Cardiac septum (tissue), 1 donor: ENCODE measurements at places on chromosomes 12 and 14.

DNA sequence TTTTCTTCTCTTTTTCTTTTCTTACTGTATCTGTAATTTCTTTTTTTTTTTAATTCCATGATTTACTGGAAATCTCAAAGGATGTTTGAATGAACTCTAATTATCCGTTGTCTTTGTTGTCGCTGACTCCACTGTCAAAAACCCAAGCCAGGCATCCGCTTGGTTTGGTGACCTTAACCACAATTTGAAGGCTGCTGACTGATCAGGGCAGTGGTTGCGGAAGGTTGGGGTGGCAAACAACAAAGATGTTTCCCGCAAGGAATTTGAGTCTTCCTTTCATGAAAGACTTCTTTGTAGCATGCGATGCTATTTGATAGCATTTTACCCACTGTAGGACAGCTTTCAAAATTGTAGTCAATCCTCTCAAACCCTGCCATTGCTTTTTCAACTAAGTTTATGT, 1013.8 kb downstream of the DIO2 start:
- no peak for DNase-seq

- DNase-seq, result no peak
Observed at GRCh38 chr12:20798554-20798953, 12.0 kb upstream of the SLCO1B3 start.

GRCh38 chr12:123713823-123714585, 1.9 kb downstream of the ATP6V0A2 start:
- no peak for DNase-seq

GRCh38 chr12:124976999-124977398, 11.9 kb downstream of the DHX37 start:
- DNase-seq, result no peak

- DNase-seq, result no peak
Observed at GRCh38 chr12:58253663-58254062, 312.3 kb downstream of the ATP23 start.

DNA sequence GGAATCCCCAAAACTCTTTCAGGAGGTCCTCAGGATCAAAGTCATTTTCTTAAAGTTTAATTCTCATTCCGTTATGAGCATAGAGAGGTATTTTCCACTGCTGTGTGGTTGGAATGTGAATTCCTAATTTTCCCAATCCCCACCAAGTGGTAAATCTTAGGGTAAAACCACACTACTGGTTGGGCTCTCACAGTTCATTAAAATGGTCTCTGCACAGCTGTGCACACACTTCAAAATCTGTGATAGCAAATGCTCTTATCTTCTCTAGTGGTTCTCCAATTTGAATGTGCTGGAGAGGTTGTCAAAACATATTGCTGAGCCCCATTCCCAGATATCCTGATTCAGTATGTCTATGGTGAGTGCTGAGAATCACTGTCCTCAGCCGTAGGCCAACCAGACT, 189.1 kb downstream of the BMP4 start:
- no peak for DNase-seq

GRCh38 chr14:91368776-91369416, 48.7 kb downstream of the CCDC88C start:
- no peak for DNase-seq

DNA sequence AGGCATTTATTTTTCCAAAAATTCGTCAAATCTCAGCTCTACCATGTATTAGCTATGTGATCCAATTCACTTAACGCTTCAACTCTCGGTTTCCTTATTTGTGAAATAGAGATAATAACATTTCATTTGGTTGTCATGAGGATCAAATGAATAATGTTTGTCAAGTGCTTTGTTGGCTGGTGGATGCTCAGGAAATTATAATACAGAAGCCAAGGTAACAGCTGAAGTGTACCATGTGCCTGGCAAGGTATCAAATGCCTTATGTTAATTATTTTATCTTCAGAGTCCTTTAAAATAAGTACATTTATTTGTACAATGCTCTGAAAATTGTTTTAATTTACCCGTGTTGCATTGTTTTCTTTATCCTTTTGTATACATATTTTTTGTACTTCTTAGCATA, 6.1 kb upstream of the PRKCH start:
- DNase-seq, result no peak

GRCh38 chr12:75913502-75914351, 117.8 kb downstream of the PHLDA1 start:
- no peak for DNase-seq

DNA sequence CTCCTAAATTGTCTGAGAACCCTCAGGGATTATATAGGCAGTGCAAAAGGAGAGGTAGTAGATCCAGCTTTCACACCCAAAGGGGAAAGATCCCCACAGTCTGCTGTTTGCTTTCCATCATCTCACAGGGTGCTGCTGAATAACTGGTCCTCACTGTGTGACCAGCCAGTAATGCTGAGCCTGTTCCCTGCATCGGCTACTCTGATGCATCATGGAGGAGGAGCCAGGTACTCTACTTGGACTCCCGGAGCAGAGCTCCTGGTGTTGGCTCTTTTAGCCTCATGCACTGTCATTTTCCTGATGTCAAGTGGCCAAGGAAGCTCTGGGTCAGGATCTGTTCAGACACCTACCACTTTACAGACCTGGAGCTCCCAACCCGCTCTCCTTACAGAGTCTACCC, 127.4 kb upstream of the ATF1 start:
- no peak for DNase-seq

DNA sequence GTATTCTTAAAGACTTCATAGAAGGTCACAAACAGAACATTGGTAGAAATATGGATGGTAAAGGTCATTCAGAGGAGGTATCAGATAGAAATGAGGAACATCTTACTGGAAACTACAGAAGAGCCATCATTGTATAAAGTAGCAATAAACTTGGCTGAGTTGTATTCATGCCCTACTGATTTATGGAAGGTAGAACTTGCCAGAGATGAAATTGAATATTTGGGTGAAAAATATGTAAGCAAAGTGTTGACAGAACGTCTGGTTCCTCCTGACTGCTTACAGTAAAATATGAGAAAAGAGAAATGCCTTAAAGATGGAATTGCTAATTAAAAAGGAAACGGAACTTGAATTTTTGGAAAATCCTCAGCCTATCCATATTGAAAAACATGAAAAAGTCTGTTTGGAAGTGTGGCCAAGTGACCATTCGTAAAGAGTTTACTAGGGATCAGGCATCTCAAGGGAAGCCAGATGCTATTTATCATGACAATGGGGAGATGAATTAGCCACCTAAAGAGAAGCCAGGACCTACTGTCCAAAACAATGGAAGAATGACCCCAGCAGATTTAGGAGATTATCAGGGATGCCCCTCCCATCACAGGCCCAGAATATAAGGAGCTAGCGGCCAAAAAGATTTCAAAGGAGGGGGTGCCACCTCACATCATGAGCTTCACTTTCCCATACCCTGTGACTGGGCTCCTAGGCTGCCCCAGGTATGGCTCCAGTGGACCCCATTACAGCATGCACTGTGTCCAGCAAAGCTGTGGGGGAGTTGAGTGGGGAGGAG, 189.3 kb downstream of the ITPR2 start:
- no peak for DNase-seq

DNA sequence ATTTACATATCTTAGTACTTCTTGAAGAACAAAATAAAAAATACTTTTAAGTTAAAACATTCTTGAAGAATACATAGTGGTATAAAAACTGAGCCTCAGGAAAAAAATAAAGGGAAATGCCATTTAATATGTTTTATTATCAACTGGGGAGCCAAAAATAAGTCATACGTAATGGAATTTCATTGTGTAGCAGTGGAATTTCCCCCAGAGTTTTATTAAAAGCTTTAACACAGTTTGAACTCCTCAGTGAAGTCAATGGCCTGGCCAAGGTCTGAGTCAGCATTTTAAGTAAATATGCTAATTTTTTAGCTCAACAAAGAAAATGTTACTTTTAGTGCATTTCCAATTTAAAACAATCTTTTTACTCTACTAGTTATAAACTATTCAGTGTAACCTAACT, 350.1 kb upstream of the ATP2B1 start:
- no peak for DNase-seq

DNA sequence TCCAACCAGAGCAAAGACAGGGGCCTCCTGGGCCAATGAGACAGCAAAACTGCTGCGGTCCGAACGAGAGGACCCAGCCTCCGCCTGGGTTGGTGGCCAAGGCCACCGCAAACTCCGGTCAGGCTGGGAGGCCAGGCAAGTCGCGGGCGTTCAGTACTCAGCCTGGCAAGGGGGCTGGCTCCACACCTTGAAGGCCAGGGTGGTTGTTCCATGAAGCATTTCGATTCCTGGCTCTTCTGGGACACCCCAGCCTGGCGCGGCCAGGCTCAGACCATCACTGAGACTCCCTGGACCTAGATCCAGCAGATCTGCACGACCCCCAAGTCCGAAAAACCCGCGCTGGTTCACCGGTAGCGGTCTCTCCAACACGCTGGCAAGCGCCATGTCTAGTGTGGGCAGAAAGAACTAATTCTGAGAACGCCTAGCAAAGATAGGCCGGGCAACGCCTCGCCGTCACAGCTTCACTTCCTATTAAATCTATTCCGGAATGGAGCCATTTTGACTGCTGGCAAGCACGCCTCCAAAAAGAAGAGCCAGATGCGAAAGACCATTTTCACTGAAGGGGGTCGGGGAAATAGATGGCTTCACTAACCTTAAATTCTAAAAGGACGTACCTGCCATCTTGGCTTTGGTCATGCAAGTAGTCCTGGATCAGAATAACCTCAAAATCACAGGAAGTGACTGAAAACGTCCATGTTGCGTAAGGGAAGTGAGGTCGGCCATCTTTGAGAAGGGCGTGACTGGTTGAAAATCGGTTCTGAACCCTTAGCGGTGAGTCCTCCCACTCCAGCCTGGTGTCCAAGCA, at the start of gene PSMB5:
Gene PSMB5 (minus strand): TSS at position 403 of the 805 bp plus-strand sequence. CDS start 19 bp downstream, at position 384.
- peak; percentile 95 for DNase-seq

- DNase-seq, result no peak
Observed at GRCh38 chr12:112160611-112161010, 35.3 kb downstream of the TRAFD1 start.

GRCh38 chr14:93059917-93060545, 55.7 kb downstream of the ITPK1 start:
- DNase-seq, result no peak

GRCh38 chr14:96030108-96030760, 8.9 kb upstream of the C14orf132 start:
- DNase-seq, result no peak

- no peak for DNase-seq
Observed at GRCh38 chr12:89960011-89960507, 251.4 kb upstream of the ATP2B1 start.

GRCh38 chr14:75119056-75119455, 7.8 kb downstream of the NEK9 start:
- DNase-seq, result no peak

GRCh38 chr14:103058164-103059055, 1.1 kb upstream of the CDC42BPB start:
- no peak for DNase-seq

- no peak for DNase-seq
Observed at GRCh38 chr12:27615331-27615891, 80.8 kb upstream of the REP15 start.

GRCh38 chr14:33933386-33933933, 17.4 kb downstream of the EGLN3 start:
- DNase-seq, result no peak

DNA sequence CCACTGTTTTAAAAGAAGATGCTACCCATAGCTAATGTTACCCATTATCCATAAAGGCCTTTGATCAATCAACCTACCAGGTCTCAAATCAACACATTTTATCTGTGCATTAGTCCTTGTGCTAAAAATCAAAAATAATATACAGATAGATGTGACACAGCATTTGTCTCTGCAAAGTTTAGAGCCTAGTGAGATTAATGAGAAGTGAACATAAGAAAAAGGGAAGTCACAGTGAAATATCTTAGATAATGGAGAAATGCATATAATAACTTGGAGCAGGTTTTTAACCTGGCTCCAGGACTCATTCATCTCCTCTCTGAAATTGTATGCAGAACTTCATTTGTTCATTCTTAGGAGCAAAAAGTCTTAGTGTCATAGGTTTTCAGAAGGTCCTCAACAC, 7.2 kb downstream of the PDE3A start:
- DNase-seq, result no peak

GRCh38 chr14:90839024-90839888, 23.0 kb upstream of the TTC7B start:
- DNase-seq, result peak; percentile 83

DNA sequence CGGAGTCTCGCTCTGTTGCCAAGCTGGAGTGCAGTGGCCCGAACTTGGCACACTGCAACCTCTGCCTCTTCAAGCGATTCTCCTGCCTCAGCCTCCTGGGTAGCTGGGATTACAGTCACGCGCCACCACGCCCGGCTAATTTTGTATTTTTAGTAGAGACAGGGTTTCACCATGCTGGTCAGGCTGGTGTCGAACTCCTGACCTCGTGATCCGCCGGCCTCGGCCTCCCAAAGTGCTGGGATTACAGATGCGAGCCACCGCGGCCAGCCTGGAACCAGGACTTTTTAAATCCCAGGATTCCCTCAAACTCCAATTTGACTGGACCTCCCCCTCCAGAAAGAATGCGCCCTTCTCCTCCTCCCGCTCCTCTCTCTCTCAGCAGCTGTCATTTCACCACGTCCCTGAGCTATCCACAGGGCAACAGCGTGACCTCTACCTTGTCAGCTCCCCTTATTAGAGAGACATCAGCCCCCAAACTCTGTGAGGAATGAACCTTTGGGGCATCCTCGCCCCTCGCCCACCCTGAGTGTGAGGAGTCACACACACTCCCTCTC, 2.0 kb downstream of the ESYT1 start:
- DNase-seq, result no peak

GRCh38 chr12:67646775-67647174, 1.8 kb upstream of the DYRK2 start:
- no peak for DNase-seq

- no peak for DNase-seq
Observed at GRCh38 chr12:1875608-1876007, 42.8 kb downstream of the CACNA2D4 start.

GRCh38 chr12:104751594-104751993, 206.5 kb downstream of the SLC41A2 start:
- no peak for DNase-seq

GRCh38 chr12:89775063-89775985, 66.7 kb upstream of the ATP2B1 start:
- DNase-seq, result no peak

- no peak for DNase-seq
Observed at GRCh38 chr12:27843714-27844245, 63.7 kb upstream of the MANSC4 start.
